CD4-positive, CD25-positive, alpha-beta regulatory T cell (primary cell): ENCODE measurements at places on chromosomes 2 and 18. TPM values are rescaled to one million over a fixed set of nuclear protein-coding genes. Genes with fewer than 3 reads are reported as not detected.

GRCh38 chr2:5227062-5227699, 465.0 kb upstream of the SOX11 start:
- H3K27ac ChIP-seq, result no peak overlapping the region
- no peak overlapping the region for H3K4me3 ChIP-seq
- no peaks in the 10 kb centered on the region for H3K4me1 ChIP-seq
- H3K27me3 ChIP-seq, result no peaks in the 10 kb centered on the region

- H3K4me1 ChIP-seq, result no peaks in the 10 kb centered on the region
- H3K4me3 ChIP-seq, result no peak overlapping the region
- DNase-seq, result no peak
- H3K36me3 ChIP-seq, result no peaks in the 10 kb centered on the region
- H3K27ac ChIP-seq, result no peak overlapping the region
Measured at GRCh38 chr2:102012061-102012614, 20.4 kb downstream of the IL1R2 start.

DNA sequence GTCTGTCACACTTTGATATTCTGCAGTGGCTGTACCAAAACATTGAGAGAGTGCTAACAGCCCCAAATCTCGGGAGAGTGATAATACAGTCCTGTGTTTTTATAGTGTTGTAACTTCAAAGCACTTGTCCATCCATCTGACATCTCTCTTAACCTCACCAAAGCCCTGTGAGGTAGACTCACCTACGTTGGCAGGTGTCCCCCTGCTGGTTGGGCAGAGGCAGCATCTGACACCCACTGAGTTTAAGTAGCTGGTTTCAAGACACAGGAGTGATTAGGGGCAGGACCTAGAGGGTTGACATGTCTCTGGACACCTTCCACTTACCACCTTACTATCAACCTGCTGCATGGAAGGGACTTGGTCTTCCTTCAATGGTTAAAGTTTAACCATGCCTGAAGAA, 22.9 kb downstream of the COLEC12 start:
- H3K4me1 ChIP-seq, result no peaks in the 10 kb centered on the region
- no peak overlapping the region for H3K4me3 ChIP-seq
- no peak for DNase-seq
- H3K36me3 ChIP-seq, result no peaks in the 10 kb centered on the region

DNA sequence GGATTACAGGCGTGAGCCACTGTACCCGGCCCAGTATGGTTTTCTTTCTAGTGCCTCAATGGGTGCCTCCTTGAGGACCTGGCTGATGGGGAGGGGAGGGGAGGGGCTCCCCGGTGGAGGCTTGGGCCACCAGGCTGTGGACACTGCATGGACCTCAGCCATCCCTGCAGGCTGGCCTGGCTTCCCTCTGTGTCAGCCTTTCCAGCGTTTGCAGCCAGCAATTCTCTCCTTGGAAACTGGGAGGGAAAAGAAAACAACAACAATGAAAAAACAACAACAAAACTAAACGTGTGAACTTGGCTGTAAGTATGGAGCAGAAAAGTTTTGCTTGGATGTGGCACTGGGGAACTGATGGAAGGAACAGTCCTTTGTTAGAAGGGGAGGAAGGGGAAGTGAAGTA, 159.3 kb downstream of the GLI2 start:
- no peak for DNase-seq
- H3K4me1 ChIP-seq, result no peaks in the 10 kb centered on the region
- H3K4me3 ChIP-seq, result no peak overlapping the region
- H3K27ac ChIP-seq, result no peak overlapping the region

GRCh38 chr18:56322406-56322805, 316.0 kb downstream of the TXNL1 start:
- no peak for DNase-seq
- H3K27ac ChIP-seq, result no peak overlapping the region
- no peaks in the 10 kb centered on the region for H3K36me3 ChIP-seq
- no peaks in the 10 kb centered on the region for H3K4me1 ChIP-seq

- no peak overlapping the region for H3K27ac ChIP-seq
- DNase-seq, result no peak
- H3K27me3 ChIP-seq, result no peaks in the 10 kb centered on the region
- no peaks in the 10 kb centered on the region for H3K36me3 ChIP-seq
Measured at GRCh38 chr2:45307147-45307546, 297.9 kb upstream of the SIX2 start.

DNA sequence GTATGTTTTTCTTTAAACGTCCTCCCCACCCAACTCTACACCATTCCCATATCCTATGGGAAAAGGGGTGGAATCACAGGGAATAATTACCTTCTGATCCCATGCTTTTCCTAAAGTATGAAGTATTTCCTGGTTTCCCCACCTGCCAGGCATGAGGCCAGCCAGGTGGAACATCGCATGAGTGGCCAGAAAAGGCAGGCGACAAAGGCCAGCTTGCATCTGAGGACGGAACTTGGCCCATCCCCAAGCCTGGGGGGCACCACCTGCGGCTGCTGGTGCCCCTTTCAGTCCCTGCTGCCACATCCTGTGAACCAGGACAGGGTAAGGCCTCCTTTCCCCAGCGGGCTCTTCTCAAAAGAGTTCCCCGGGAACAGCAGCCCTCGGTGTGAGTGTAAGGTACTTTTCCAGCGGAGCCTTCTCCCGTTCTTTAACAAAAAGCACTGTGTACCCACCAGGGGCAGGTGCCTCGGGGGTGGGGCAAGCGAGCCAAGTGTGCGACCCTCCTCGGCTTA, 1.2 kb upstream of the ERFE start:
- DNase-seq, result no peak
- peaks cover 6% of the 10 kb centered on the region for H3K4me1 ChIP-seq
- H3K27me3 ChIP-seq, result no peaks in the 10 kb centered on the region
- H3K36me3 ChIP-seq, result no peaks in the 10 kb centered on the region
- H3K27ac ChIP-seq, result no peak overlapping the region
- no peak overlapping the region for H3K4me3 ChIP-seq

- H3K4me3 ChIP-seq, result no peak overlapping the region
- no peaks in the 10 kb centered on the region for H3K4me1 ChIP-seq
- H3K27me3 ChIP-seq, result no peaks in the 10 kb centered on the region
Measured at GRCh38 chr18:2547477-2548087, 23.7 kb downstream of the METTL4 start.

GRCh38 chr18:47775961-47776360, 154.5 kb downstream of the SMAD2 start:
- no peaks in the 10 kb centered on the region for H3K4me1 ChIP-seq
- DNase-seq, result no peak
- no peak overlapping the region for H3K27ac ChIP-seq
- H3K36me3 ChIP-seq, result no peaks in the 10 kb centered on the region
- no peaks in the 10 kb centered on the region for H3K27me3 ChIP-seq
- no peak overlapping the region for H3K4me3 ChIP-seq

- DNase-seq, result no peak
- H3K27me3 ChIP-seq, result no peaks in the 10 kb centered on the region
- no peaks in the 10 kb centered on the region for H3K4me1 ChIP-seq
- no peak overlapping the region for H3K4me3 ChIP-seq
- no peaks in the 10 kb centered on the region for H3K36me3 ChIP-seq
Measured at GRCh38 chr2:63700271-63700670, 111.5 kb downstream of the MDH1 start.

GRCh38 chr18:74400813-74401212, 56.3 kb downstream of the DIPK1C start:
- peaks cover 3% of the 10 kb centered on the region for H3K27me3 ChIP-seq
- H3K36me3 ChIP-seq, result no peaks in the 10 kb centered on the region
- H3K4me3 ChIP-seq, result no peak overlapping the region
- no peak overlapping the region for H3K27ac ChIP-seq
- H3K4me1 ChIP-seq, result no peaks in the 10 kb centered on the region

DNA sequence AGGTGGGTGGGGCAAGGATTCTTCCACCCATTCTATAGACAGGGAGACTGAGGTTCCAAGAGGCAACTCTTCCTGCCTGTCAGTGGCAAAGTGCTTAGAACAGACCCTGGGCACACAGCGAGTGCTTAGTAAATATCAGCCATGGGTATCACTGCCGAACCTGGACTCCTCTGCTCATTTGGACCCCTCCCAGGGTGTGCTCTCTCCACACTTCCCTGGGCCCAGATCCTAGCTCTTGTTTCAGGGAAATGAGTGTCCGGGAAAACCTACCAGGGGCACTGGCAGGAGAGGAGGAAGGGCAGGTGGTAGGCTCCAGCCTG, 136.3 kb downstream of the CYP26B1 start:
- H3K27me3 ChIP-seq, result no peaks in the 10 kb centered on the region
- DNase-seq, result no peak
- no peak overlapping the region for H3K27ac ChIP-seq
- no peaks in the 10 kb centered on the region for H3K4me1 ChIP-seq
- H3K4me3 ChIP-seq, result no peak overlapping the region

- H3K36me3 ChIP-seq, result no peaks in the 10 kb centered on the region
- H3K27me3 ChIP-seq, result peaks cover 3% of the 10 kb centered on the region
- no peak overlapping the region for H3K4me3 ChIP-seq
- no peak for DNase-seq
- no peaks in the 10 kb centered on the region for H3K4me1 ChIP-seq
Measured at GRCh38 chr2:46818141-46818621, 97.4 kb downstream of the MCFD2 start.

The PAX3 gene
- not detected for total RNA-seq

The CHRNG gene
- not detected for total RNA-seq

The DSEL gene
- 0.17 TPM for total RNA-seq

The TP53I3 gene
- total RNA-seq, result 1.5 TPM

The ADAM23 gene
- 0.10 TPM for total RNA-seq

The TGFA gene
- total RNA-seq, result 0.42 TPM

The CNTNAP5 gene
- total RNA-seq, result not detected

The CCDC148 gene
- not detected for total RNA-seq
